ENCODE measurements at places on chromosomes 3 and 15.

DNA sequence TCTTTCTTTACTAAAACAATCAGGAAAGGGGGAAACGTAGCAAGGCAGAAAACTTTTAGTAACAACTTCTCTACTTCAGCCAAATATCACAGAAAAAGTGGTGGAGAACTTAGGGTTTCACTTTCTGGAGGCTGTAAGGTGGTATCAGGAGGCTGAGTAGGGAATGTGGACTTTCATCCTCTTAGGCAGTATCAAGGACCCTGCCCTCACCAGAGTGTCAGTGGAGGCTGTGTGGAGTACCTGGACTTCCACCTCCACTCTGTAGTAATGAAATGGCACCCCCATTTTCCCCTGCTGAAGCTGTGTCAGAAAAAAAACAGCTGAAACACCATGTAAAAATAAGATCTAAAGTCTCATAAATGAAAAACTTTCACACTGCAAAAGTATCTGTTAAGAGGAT is 11.2 kb upstream of the HHLA2 start:
- no peak for DNase-seq

- DNase-seq = no peak
Measured at GRCh38 chr15:76258460-76258859, 52.8 kb downstream of the ETFA start.

- no peak for DNase-seq
Measured at GRCh38 chr3:72245183-72245811, 460.3 kb upstream of the PROK2 start.

- DNase-seq = no peak
Measured at GRCh38 chr3:126951561-126951960, 31.4 kb upstream of the PLXNA1 start.

DNA sequence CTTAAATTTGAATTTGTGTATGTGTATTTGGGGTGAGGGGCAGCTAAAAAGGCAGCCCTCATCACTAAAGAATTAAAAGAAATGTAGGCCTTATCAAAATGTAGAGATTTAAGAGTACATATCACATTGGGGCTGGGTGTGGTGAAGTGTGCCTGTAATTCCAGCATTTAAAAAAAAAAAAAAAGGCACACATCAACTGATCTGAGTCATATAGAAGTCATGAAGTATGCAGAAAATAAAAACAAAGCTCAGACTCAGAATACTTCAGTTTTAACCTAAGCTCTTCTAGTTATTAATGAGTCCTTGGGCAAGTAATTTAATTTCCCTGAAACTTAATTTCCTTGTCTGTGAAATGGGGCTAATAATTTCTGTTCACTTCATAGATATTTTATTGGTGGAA is 31.6 kb downstream of the SLC24A1 start:
- no peak for DNase-seq

Measured in GM04503 (cell line).